ENCODE measurements at places on chromosomes 12 and 14.

DNA sequence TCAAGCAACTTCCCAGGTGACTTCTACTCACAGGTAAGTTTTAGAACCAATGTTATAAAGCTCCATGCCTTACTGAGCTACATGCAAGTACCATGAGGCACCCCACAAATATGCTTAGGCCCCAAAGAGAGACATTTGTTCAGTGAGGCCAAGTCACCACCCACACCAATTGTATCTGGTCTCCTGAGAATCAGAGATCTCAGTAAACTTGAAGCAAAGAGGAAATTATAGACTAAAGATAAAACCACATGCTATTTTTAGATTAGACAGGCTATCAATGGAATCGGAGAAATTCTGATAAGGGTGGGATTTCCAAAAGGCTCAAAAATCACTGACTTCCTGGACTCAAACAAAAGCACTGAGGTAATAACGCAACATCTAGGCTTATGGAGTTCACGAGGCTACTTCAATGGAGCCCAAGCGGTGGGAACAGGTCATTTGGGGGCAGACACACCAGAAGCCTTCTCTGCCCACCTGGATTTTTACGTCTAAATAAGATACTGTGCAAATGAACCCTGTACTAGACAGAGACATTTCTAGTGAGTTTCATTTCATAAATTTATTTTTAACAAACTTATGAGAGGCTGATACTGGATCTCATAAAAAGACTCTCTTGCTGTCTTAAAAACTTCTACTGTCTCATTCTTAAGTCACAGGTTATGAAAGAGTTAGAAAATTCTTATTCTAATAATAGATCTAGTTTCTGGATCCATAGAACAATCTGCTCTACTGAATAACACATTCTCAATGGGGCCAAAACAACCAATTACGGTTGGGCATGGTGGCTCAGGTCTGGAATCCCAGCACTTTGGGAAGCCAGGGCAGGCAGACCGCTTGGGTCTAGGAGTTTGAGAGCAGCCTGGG, 7.7 kb downstream of the SLC15A4 start:
- no peak for DNase-seq

- peak; percentile 28 for DNase-seq
Measured at GRCh38 chr14:57533214-57533613, 39.6 kb upstream of the CCDC198 start.

DNA sequence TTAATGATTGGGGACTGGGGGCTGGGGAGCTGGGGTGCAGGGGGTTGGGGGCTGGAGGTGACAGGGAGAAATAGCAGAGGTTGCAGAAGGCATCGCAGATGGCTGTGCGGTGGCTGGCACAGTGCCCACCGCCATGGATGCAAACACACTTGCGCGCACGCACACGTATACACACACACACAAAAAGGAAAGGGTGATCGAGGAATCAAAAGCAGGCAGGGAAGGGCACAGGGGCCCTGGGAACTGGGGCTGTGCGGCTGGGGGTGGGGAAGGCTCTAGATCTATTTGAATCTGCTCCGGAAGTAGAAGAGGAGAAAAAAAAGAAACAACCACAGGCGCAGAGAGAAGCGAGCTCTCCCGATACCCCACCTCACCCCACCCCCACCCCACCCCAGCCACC, 39.4 kb downstream of the ZFHX2 start:
- DNase-seq: no peak

GRCh38 chr12:39610436-39611025, 9.1 kb downstream of the ABCD2 start:
- no peak for DNase-seq

DNA sequence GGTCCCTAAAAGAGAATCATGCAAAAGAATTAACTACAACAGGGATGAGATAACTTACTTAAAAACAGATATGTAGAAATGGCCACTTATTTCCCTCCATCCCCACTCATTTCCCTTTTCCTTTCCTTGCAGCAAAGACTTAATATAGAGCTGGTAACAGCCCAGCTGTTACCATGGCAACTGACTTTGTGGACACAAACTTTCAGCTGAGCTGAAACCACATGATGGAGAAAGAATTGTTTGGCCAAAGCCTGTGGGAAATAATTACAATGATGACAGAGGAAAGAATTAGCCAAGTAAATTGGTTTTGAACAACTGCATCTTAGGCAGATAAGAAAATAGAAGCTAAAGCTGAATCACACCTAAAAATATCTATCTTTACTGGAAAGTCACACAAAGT, 364.9 kb downstream of the GALC start:
- no peak for DNase-seq
